ENCODE measurements at places on chromosomes 12 and 14.
A peak's percentile ranks its signal among the peaks of the same experiment; 100 is the strongest.

GRCh38 chr14:60656686-60657455 is 7.6 kb upstream of the SIX1 start:
- peak; percentile 79 for DNase-seq

DNA sequence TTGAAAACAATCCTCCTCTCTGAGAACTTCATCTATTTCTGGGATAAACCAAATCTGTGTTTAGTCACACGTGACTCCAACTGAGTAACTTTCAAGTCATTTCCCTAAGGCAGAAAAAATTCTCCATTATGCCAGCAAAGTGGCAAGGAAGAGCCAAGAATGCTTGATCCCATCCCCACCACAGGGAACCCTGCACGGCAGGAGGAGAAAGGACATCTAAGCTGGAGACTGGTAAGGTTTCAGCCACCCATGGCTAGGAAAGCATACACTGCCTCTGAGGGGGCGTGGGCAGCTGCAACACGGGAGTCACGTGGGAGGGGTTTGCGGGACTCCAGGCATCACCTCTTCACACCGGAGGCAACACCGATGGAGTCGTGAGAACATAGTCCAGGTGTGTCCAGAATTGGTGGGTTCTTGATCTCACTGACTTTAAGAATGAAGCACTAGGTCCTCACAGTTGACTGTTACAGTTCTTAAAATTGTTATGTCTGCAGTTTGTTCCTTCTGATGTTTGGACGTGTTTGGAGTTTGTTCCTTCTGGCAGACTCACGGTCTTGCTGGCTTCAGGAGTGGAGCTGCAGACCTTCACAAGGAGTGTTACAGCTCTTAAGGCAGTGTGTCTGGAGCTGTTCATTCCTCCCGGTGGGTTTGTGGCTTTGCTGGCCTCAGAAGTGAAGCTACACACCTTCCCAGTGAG is 2.7 kb upstream of the SIVA1 start:
- DNase-seq, result no peak

- no peak for DNase-seq
Measured at GRCh38 chr12:116266631-116267349, 10.7 kb downstream of the MED13L start.

- no peak for DNase-seq
Measured at GRCh38 chr12:111129149-111129767, 208.9 kb upstream of the MYL2 start.

GRCh38 chr12:22539055-22539454 is 5.3 kb downstream of the C2CD5 start:
- no peak for DNase-seq
